Central memory CD4-positive, alpha-beta T cell (primary cell): ENCODE measurements at places on chromosomes 12 and 14.

GRCh38 chr12:57993834-57994233, 52.5 kb downstream of the ATP23 start:
- DNase-seq: no peak

GRCh38 chr14:59739794-59740193, 130.8 kb downstream of the RTN1 start:
- no peak for DNase-seq

DNA sequence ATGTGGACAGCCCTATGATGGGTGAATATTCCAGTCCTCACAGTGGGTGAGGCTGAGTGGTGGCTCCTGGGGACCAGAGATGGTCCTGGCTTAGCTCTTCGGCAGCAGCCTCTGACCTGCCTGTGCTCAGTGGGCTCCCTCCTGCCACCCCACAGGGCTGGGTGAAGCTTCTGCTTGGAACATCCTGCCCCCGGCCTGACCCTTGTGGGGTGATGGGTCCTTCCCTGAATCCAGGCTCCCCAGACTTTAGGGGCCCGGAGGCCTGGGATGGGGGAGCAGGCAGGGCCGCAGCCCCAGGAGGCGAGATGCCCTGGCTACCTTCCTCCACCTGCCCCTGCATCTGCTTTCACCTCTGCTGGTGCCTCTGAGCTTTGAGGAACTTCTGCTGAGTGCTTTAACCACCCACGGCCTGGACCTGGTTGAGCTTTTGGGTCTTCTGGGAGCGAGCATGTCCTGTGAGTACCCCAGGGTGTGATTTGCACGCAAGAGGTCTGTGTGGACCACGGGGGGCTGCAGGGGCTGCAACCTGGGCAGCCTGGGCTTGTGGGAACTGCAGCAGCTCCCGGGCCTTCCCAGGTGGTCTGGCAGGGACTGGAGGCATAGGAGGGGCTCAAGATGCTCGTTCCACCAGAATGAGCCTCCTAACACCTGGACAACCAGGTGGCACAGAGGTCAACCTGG, 159.5 kb downstream of the KIF26A start:
- no peak for DNase-seq

DNA sequence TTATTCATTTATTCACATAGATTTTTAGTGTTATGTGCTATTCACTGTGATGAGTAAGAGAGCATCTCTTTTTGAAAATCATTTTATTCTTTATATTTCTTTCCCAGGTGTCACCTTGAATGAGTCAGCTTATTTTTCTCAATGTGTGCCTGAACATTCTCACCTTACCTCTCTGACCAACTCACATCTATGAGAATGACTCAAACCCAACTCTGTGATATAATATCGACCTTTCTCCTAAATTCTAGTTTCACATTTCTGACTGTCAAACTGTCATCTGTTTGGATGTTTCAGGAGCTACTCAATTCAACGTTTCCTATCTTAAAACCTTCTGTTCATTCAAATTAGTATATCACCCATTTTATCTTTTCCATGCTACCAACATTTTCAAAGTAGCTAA, 630.8 kb downstream of the RERGL start:
- DNase-seq: no peak

DNA sequence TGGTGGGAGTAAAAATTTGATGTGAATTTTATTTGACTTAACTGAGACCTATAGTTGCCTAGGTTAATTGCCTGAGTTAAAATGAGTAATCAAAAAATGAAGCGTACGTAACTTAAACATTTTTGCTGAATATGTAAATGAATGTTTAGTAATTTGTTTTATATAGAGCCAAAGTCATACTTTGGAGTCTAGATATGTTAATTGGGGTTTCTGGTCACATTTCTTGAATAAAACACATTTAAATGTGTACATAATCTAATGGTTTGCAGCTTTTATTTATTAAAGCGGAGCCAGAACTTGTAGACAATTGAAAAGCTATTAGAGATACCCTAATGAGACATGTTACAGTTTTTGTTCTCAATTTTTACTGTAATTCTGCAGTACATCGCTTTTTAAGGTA, 71.2 kb downstream of the AEBP2 start:
- no peak for DNase-seq

GRCh38 chr12:63093084-63093483, 57.9 kb downstream of the AVPR1A start:
- DNase-seq: no peak

DNA sequence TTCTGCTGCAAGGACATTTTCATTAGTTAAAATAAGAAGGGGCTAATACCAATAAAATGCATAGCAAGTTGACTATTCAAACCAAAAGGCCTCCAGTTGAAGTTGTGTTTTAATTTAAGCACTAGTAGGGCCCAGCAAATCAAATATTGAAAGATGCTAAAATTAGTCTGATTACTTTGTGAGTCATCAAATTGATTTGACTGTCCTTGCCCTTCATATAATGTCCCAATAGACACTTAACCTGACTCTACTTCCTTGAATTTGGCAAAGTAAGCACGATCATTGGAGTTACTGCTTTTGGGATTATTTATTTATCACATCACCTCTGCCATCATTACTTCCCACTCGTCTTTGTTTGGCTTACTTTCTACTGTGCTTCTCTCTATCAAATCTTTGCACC, 798.5 kb downstream of the DIO2 start:
- no peak for DNase-seq

- no peak for DNase-seq
Observed at GRCh38 chr14:90999299-90999698, 61.1 kb downstream of the RPS6KA5 start.

GRCh38 chr12:12992418-12993130, 7.5 kb downstream of the HEBP1 start:
- no peak for DNase-seq

- DNase-seq: no peak
Observed at GRCh38 chr12:697481-697880, 34.2 kb upstream of the NINJ2 start.
